Liver (tissue), 10 donors: ENCODE measurements at places on chromosomes 1 and 21.

DNA sequence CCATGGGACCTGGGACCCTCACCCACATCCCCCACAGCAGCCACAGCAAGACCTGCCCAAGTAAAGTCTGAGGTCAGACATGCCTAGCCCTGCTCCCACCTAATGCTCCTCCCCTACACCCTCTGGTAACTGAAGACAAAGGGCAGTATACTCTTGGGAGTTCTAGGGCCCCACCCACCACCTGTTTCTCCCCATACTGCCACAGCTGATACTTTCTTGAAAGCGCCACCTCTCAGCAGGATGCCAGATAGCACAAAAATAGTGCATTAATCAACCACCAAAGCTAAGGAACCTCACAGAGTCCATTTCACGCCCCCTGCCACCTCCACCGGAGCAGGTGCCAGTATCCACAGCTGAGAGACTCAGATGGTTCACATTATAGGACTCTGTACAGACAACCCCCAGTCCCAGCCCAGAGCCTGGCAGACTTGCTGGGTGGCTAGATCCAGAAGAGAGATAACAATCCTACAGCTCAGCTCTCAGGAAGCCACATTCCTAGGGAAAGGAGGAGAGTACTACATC lies 238.1 kb downstream of the LRRC40 start:
- no peak for DNase-seq

DNA sequence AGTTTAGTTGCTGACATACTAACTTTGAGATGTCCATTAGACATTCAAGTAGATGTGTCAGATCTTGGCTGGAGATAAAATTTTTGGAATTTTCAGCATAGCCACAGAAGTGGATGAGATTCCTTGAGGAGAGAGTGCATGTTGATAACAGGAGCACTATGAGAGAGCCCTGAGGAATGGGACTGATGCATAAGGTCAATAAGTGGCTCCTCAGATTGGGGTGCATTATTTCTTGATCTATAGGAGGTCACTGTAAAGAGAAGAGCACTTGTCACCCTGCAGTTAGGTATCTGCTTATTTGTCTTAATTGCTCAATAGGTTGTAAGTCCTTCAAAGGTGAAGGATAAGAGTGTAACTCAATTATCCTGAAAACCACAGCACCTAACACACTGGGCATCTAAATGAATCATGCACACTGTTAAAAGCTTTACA lies 52.0 kb upstream of the TACSTD2 start:
- no peak for DNase-seq

- no peak for DNase-seq
Measured at GRCh38 chr1:71428029-71428428, 347.2 kb upstream of the ZRANB2 start.

- DNase-seq: no peak
Measured at GRCh38 chr1:81513796-81514354, 286.9 kb upstream of the ADGRL2 start.

- no peak for DNase-seq
Measured at GRCh38 chr1:64516301-64516700, 46.4 kb downstream of the CACHD1 start.

DNA sequence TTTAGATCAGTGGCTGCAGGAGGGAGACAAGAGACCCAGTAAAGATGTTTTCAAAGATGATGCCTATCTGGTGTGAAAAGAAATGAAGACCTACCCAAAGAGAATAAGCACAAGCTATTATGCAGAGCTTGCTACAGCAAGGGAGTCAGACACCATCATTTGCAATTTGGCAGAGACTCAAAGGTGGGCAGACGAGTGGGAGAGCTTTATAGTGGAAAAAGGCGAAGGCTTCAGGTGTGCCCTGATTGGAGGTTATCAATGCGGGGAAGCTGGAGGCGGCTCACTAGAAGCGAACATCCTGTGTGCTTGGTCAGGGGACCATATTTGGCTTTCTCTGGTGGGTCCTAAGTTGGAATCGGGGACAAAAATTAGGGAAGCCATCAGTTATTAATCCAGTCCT lies 183.8 kb downstream of the DISC1 start:
- no peak for DNase-seq

DNA sequence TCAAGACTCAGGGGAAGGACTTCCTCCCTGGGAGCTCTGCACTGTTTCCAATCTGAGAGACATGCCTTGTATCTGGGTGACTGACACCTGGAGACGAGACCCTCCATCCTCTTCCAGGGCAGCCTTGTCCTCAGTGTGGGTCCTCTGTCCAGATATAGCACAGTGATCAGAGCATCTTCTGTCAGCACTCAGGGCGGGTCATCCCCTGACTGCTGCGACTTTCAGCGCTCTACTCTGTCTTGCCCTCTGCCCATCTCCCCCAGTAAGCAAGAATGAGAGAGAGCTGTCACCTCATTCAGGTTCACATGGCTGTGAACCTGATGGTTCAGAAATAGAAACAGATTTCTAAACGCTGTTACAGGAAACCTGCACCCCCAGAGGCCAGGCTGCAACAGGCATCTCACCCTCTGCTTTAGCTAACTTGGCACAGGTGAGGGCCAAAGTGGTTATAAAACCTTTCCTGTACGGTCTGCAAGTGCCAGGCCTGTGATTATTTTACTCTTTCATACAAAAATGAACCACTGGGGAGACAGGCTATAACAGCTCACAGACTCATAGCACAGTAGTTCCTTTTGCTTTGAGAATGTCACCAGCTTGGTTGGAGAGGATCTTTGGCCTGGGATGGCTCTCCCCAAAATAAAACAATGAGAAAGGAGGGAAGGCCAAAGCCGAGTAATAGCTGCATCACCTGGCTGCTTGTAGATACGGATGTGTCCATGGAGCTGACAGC lies 11.4 kb upstream of the TENT5C start:
- DNase-seq: no peak

GRCh38 chr1:216119600-216119999 lies 303.6 kb downstream of the USH2A start:
- no peak for DNase-seq

- DNase-seq: no peak
Measured at GRCh38 chr21:28791595-28792282, 200.9 kb downstream of the LTN1 start.

DNA sequence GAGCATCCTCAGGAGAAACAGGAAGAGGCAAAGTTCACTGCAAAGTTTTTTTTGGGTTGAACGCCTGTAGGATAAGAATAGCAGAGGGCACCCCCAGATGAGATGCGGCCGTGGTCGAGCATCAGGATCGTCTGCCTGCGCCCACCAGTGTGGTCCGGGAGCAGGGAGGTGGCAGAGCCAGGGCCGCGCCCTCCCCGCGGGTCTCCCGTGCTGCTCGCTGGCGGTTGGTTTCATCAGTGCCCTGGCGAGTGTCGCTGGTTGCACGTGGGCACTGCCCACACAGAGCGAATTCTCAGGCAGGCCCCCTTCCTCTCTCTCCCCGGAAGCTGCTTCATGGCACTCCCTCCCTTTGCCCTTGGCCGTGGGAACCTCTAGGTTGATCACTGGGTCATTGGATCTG lies 120.0 kb downstream of the PCBP3 start:
- no peak for DNase-seq

- DNase-seq: no peak
Measured at GRCh38 chr1:218683242-218683641, 338.1 kb downstream of the TGFB2 start.

GRCh38 chr1:157773493-157774350 lies 3.2 kb downstream of the FCRL2 start:
- DNase-seq: no peak

- DNase-seq: no peak
Measured at GRCh38 chr1:242201090-242201489, 202.2 kb upstream of the MAP1LC3C start.

GRCh38 chr1:171803045-171803444 lies 21.6 kb downstream of the METTL13 start:
- DNase-seq: no peak

DNA sequence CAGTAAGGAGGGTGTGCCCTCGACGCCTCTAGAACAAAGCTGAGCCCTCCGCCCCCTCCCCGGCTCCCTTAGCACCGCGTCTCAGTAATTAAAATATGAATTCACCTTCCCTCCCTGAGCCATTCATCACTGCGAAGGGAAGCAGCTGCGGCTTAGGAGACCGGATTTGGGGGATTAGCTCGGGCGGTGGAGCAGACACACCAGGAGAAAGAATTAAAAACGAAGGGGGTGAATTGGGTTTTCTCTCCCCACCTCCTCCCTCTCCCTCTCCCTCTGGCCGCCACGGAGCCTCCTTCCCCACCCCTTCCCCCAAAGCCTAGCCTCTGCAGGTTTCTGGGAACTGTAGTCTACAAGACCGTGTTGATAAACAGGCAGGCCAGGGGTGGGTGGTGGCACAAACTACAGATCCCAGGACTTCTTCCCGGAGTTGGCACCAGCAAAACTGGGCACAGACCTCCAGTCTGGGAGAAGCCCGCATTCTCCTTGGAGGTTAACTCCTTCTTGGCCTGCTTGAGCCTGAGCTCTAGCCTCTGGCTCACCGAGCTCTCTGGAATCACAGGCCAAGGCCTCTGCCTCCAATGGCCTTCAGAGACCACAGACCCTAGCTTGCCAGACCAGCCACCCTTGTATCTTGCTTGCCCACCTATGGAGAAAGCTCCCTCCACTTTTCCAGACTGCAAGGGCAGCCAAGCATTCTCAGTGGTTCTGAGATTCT lies 10.8 kb downstream of the BLACAT1 start:
- no peak for DNase-seq

- DNase-seq: no peak
Measured at GRCh38 chr1:168468042-168468809, 75.6 kb downstream of the XCL2 start.

DNA sequence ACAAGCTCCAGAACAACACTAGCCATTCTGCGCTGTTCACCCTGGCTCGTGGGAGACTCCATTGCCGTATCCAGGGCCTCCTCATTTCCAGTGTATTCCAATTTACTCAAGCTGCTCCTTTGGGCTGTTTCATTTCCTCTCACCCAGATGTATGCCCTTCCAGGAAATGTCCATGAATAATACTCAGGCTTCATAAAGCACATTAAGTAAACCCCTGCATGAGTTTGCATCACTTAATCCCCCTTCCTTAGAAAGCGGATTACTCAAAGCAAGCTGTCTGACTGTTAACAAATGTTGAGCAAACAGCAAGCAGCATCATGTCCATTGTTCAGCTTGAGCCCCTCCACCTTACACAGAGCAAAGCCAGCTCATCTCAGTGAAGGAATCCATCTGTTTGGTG lies 403.6 kb upstream of the PBX1 start:
- no peak for DNase-seq

GRCh38 chr1:44261171-44261817 lies 48.0 kb downstream of the DMAP1 start:
- no peak for DNase-seq

DNA sequence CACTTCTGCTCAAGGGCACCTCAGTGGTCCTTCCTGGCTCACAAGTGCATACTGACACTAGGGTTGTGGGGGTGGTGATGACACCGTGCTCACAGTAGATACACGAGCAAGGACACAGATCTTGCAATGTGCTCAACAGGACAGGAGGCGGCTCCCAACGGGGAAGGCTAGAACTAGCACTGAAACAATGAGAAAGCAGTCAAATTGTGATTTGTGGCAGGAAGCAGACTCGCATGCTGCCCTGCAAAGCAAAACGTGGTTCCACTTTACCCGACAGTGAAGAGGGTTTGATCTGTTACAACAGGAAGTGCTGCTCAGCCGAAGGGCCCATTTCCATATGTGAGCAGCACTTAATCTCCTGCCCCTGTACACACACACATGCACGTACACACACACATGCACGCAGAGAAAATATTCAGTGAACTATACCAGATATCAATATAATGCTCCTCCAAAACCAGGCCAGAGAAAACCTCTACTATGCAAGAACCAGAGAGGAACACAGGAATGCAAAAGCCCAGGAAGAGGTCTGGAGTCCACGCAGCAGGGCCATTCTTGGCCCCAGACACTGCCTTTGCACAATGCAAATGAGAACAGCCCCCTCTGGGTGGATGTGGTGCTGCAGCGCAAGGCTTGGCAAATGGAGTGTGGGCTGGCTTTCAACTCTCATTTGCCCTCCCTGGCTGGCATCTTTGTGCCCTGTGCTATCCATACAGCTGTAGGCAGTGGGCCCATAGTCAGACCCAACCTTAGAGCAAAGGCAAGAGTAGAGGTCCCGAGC lies 47.1 kb downstream of the KANK4 start:
- DNase-seq: no peak

- DNase-seq: no peak
Measured at GRCh38 chr1:107491582-107491981, 350.7 kb downstream of the NTNG1 start.

DNA sequence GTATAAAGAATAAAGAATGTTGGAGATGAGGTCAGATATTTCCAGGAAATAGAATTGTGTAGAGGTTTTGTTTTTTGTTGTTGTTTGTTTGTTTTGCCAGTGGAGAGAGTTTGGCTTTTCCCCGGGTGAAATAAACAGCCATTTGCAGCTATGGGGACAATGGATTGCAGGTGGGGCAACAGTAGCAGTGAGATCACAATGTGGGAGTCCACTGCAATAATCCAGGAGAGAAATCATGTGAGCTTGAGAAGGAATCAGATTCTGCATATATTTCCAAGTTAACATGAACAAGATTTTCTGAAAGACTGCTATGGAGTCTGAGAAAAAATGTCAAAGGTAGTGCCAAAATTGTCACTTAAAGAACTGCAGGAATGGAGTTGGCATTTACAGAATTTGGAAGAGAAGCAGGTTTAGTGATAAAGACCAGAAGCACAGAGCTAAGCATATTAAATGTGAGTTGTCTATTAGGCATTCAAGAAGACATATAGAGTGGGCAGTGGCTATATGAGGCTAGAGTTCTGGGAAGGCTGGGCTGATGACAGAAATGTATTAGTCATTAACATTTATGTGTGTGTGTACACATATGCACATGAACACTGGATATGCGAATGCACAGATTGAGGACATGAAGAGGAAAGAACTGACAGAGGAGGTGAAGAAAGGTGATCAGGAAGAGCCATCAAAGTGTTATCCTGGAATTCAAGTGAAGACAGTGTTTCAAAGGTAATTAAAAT lies 729.6 kb upstream of the PTBP2 start:
- DNase-seq: no peak

GRCh38 chr1:202162047-202162417 lies 1.6 kb upstream of the PTPN7 start:
- no peak for DNase-seq

- no peak for DNase-seq
Measured at GRCh38 chr1:106207185-106207584, 849.3 kb upstream of the PRMT6 start.

DNA sequence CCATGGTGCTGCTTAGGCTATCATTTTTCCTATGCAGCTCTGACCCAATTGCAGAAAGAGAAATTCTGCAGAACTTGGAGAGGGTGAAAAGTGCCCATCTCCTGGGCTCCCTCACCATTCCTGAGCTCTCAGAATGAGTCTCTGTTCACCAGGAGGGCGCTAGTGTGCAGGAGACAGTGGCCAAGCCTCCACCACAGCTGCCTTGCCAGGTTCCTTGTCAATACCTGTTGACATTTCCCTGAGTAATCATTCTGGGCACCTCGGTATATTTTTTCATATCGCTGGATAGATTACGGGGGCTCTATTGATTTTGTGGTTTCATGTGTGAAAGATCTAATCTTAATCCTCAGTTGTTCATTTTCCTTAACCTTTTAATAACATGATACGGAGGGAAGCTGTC lies 13.0 kb upstream of the C8B start:
- DNase-seq: no peak
